ENCODE measurements at places on chromosomes 1 and 21.

GRCh38 chr1:227785805-227786671 is 29.4 kb upstream of the PRSS38 start:
- no peak for DNase-seq

DNA sequence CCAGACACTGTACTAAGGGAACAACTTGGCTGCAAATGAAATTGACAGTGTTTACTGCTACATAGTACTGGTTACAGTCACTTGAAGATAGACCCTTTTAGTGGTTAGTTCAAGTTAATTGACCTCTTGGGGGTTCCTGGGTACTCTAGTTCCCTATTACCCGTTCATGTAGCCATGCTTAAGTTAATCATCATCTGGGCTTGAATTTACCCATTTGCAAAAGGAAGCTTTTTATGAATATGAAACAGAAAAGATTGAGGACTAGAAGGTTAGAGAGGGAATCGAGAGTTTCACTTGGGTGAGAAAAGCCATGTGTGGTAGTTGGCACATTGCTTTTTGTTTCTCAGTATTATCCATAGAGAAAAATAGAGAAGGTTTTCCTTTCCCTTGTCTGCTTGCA is 2.7 kb downstream of the MIA3 start:
- no peak for DNase-seq

GRCh38 chr1:212937034-212937433 is 13.3 kb upstream of the VASH2 start:
- no peak for DNase-seq

- DNase-seq, result no peak
Observed at GRCh38 chr1:201268604-201269151, 14.6 kb upstream of the PKP1 start.

DNA sequence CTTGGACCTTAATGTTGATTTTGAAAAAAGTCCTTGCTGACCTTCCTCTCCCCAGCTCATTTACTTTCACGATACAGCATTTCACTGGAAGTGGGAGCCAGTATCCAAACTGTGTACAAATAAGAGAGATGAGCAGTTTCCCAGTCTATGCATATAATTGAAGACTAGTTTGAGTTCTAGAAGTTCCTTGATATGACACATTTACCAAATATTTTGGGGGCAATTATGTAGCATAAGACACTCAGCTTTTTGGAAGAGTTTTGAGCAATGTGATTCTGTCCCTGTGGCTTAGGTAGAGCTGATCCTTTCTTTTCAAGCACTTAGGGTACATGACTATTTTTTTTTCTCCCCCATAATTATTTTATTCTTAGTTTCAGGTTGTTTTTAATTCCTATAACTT is 26.4 kb downstream of the GIPC2 start:
- no peak for DNase-seq

- DNase-seq, result no peak
Observed at GRCh38 chr1:184524248-184524647, 137.4 kb downstream of the C1orf21 start.

DNA sequence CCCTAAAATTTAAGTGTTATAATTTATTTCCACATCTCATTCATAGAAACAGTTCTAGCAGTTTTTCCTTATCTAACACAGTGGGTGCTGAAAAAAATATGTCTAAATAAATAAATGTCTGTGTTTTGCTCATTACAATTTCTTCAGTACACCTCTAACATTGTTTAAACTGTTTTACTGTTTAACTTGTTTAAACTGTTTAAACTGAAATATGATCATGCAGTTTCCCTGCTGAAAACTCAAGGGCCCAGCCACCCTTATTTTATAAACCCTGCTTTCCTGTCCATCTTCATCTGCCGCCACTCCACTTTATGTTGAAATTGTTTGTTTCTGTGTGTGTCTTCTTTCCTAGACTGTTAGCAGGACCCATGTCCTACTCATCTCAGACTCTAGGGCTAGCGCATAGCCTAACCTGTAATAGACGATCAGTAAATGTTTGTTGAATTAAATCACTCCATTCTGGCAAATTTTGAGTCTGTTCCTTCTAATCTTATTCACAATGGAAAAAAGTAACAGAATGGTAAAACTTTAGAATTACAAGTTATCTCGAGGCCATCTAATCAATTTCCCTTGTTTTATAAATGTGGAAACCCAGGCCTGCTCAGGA is 9.4 kb upstream of the PIK3C2B start:
- no peak for DNase-seq

DNA sequence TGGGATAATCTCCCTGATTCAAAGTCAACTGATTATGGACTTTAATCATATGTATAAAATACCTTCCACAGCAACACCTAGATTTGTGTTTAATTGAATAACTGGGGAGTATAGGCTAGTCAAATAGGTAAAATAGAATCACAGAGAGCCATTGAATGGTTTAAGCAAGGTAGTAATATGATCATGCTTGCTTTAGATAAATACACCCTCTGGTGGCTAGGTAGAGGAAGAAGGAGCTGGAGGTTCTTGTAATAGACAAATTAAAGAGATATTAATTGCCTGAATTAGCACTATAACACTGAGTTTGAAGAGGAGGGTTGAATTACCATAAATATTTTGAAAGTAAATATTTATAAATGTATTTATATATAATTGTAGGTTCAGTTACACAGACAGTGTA is 40.3 kb downstream of the DIRAS3 start:
- DNase-seq, result no peak

- peak; percentile 69 for DNase-seq
Observed at GRCh38 chr1:116377541-116378529, 4.8 kb downstream of the ATP1A1 start.

DNA sequence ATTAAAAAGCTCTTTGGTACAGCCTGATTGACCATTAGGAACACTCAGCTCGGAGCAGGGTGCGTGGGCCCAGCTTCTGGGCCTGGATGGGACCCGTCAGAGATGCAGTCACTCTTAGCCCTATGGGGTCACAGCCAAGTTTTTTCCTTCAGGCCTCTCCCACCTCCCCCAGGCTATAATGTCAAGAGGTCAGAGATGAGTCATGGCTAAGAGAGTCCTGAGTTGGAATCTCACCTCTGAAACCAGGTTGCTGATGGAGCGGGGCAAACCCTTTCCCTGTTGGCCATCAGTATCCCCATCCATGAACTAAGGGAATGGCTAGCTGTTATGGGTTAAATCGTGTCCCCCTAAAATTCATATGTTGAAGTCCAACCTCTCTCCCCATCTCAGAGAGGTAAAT is 195.9 kb upstream of the POU3F1 start:
- DNase-seq, result no peak

DNA sequence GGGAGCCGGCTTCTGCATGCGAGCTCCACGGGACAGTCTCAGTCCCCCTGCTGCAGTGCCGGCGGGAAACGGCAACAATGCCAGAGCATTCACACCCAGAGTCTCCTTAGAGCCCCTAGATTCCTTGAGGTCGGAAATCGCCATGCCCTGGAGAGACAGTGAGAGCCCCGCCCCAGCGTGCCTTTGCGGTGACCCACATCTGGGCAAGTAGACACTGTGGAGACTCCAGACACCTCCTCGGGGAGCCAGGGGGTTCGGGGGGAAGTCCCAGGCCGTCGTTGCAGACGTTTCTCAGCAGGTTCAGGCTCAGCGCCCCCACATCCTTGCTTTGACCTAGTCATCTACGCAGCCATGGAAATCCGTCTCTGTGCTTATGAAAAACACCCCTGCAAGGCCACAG is 81.3 kb upstream of the ARHGEF16 start:
- no peak for DNase-seq

GRCh38 chr1:151840421-151840820 is 801 bp upstream of the C2CD4D start:
- DNase-seq, result no peak

- no peak for DNase-seq
Observed at GRCh38 chr1:58189453-58189852, 357.1 kb downstream of the OMA1 start.

DNA sequence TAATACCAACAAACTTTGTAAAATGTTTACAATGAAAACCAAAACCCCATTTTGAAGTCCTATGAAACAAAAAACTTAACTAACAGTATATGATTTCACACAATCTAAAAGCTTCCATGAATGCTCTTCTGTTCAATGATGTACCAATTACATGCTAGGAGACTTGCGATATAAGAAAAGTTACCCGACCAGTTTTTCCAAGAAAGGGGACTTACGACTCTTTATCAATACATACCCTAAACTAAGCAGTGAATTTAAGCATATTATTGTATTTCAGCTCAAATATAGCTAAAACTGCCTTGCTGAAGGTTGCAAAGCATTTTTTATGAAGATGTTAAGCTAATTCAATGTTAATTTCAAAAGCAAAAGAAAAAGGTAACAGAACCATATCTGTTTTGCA is 15.6 kb downstream of the SSX2IP start:
- DNase-seq, result no peak

- DNase-seq, result no peak
Observed at GRCh38 chr1:74333244-74333643, 98.1 kb downstream of the TNNI3K start.

GRCh38 chr1:155481741-155482241 is 80.8 kb downstream of the ASH1L start:
- DNase-seq, result no peak

- no peak for DNase-seq
Observed at GRCh38 chr21:36507397-36508018, 27.6 kb upstream of the CLDN14 start.

DNA sequence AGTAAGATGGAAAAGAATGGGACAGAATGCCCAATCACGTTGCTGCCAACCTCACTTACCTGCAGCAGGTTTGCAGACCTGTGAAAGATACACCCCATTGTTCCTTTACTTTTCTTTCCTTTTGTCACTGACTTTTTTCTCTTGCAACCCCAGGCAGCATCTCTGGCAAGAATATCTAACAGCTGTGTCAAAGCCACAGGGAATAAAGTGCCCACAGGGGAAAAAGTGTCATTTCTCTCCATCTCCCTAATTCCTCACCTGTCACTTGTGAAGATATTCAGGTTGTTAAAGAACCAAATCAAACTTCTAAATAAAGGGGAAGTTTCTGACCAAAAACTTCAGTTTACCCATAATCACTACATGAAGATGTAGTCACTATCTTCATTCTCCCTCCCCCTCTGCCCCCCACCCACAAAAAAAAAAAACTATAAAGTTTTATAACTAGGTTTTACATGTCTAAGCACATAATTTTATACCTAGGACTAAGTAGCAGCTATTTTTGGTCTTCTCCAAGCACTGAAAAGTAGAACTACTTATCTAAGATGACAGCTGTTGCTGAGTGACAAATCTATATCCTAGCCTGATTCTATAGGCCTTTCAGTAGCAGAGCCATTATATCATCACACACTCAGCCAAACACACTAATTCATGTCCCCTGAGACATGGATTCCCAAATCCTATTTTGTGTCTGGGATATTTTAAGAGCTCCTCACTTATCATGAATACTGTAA is 54.9 kb downstream of the TBX15 start:
- DNase-seq, result no peak

DNA sequence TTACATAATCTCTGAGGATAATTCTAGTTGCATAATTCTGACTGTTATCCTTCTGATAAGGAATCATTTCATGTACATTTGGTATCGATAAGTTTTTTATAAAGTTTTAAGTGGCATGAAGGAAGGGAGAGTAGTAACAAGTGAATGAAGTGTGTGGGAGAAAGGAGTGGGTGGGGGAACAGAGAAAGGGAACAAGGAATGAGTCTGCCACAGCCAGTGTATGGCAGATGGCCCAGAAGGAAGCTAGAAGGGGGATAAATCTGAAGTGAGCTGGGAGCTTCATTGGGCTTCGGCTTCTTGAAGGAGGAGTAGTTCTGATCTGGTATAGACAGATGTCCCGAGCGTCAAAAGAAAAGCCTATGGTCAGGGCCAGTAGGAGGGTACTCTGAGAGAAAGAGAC is 18.6 kb downstream of the ZBTB40 start:
- DNase-seq, result no peak

DNA sequence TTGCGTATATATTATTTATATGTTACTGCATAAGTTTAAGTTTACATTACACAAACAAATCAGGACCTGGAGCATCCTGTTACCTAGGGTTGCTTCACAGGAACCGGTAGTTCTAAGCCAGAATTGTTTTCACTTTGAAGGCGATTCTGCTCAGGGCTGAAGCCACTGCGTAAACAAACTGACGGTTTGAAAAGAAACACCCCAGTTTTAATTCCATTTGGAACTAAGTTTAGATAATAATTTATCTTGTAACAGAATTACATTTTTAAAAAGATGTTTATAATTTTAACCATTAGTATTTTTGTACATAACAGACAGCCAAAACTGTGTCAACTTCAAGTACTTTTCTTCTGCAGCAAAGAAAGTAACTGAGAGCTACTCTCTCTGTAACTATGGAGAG is 282.1 kb upstream of the LYPLAL1 start:
- DNase-seq, result no peak

GRCh38 chr1:232528472-232529089 is 101.4 kb downstream of the SIPA1L2 start:
- DNase-seq, result no peak

- DNase-seq, result no peak
Observed at GRCh38 chr1:32894681-32895080, 6.5 kb downstream of the TMEM54 start.

- no peak for DNase-seq
Observed at GRCh38 chr1:181133969-181134418, 45.5 kb downstream of the IER5 start.

DNA sequence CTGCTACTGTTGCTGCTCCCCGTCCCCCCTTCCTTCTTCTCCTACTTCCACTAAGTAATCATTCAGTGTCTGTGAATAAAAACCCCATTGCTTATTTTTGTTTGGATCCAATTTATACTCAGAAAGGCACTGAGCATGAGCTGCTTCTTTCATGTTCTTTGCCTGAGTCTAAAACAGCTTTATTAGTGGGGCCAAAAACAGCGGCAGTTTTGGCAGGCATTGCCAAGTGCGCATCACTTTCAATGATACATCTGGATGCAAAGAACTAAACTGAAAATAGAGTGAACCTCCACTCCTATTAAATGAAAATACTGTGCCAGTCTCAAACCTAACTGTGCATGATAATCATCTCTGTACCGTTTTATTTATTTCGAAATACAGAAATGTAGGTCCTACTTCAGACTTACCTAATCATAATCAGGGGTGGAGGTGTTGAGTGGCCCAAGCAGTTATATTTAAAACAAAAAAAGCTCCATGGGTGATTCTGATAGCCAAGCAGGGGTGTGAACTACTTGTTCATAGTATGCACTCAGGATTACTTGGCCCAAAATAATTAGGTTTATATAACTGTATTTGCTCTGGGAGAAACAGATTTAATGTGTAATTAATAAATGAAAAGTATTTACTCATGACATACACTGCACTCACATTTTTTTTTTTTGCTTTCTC is 48.4 kb downstream of the NEK7 start:
- DNase-seq, result no peak

DNA sequence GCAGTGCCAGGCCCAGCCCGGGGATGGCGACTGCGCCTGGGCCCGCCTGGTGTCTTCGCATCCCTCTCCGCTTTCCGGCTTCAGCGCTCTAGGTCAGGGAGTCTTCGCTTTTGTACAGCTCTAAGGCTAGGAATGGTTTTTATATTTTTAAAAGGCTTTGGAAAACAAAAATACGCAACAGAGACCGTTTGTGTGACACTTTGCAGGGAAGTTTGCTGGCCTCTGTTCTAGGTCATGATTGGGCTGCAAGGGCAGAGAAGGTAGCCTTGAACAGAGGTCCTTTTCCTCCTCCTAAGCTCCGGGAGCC is 719 bp downstream of the SOD1 start:
- DNase-seq, result no peak
